ENCODE measurements at places on chromosomes 6 and 20.

DNA sequence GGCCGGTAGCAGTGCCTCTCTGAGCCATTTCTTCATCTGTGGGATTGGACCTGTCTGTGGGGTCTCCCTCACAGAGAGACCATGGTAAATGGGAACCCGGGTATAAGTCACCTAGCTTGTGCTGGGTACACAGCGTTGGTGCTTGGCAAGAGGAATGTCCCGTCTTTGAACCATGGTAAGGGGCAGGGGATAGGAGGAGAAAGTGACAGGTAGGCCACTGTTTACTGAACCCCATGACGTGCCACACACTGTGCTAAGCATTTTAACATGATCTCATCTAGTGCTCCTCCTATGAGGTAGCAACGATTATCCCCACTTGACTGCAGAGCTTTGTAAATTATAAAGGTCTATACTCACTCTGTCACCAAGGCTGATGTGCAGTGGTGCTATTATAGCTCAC lies 600 bp upstream of the TNNC2 start:
- no peak for DNase-seq

- DNase-seq: no peak
Measured at GRCh38 chr6:108157981-108158525, 7.8 kb upstream of the NR2E1 start.

DNA sequence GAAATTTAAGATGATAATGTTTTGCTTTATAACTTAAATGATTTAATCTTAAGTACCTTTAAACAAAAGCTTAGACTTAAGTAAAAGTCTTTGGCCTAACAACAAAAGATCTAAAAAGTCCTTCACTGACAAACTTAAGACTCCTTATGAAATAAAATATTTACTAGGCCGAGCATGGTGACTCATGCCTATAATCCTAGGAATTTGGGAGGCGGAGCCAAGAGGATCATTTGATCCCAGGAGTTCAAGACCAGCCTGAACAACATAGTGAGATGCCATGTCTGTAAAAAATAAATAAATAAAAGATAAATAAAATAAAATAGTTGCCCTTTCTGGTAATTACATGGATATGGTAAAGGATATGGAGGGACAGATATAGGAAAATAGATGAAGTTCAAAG lies 12.4 kb downstream of the KATNA1 start:
- no peak for DNase-seq

- no peak for DNase-seq
Measured at GRCh38 chr6:154112181-154112809, 73.3 kb downstream of the OPRM1 start.

DNA sequence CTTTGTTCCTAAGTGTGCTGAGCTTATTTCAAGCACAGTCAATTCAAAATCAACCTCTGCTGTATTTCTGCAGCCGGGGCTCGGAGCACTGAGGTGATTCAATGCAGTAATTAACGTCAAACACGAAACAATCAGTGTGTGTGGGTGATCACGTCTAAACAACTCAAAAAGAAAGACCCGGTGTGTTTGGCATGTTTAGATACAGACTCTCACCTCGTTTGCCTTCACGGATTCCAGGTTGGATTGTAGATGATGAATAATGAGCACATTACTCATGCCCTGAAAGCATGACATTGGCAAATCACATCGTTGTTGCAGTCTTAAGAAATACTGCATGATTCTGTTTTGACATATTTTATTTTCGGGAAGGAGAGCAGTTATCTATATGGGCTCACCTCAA lies 231.0 kb downstream of the QKI start:
- DNase-seq: no peak

- no peak for DNase-seq
Measured at GRCh38 chr6:99415446-99415845, 9.7 kb downstream of the PNISR start.

DNA sequence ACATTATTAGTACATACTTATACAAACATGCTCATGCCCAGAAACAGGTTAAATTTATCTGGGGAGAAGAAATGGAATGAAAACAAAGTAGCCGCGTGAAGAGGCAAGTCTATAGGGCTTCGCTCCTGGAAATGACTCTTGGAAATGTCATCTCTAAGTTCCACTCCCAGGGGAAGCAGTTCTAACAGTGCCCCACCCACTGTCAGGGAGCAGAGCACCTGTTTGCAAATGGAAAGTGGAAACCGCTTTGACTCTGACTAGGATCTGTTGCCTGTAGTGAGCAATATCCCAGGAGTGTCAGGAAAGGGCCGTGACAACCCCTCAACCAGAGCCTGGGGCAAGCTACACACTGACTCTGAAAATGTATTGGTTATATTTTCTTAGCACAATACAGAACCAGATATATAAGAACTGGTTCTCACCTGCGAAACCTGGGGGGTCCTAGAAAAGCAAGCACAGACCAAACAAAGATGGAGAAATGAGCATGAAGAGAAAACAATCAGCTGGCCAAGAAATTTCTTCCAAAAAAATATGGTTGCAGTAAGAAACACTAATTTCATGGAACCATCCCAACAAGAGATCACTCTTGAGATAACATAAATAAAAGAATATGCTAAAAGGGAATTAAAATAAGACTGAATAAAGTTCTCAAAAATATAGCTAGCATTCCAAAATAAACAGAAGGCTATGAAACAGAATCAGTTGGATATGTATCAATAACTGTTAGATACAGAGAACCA lies 47.5 kb upstream of the CRISP1 start:
- no peak for DNase-seq

DNA sequence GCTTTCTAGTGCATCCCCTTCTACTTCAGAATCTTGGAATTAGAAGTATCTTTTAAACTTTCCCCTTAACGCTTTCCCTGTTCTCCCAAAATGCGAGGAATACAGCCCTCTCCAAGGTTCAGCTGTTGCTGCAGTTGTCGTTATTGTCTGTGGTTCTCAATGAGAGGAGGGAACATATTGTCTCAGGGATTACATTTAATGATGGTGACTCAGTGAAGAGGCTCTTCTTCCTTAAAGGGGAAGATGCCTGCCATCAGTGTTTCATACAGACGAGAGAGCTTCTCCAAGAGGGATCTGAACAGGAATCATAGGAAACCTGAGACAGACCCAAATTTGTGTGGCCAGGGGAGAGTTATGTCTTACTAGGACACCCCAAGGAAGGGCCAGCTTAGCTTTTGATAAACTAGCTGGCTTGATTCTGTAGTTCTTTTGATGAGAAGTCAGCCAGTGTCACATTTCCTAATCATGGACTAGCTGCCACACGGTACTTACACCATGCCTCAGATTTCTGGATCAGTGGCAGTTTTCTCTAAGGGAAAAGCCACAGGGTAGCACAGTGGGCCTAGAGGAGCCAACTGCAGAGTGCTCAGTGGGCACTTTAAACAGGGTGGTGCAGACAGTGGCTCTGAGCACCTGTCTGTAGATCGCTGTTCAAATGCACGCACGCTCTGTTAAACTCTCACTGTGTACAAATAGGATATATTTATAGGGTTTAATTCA lies 59.7 kb upstream of the TMEM181 start:
- DNase-seq: peak; percentile 30

GRCh38 chr6:167761794-167762258 lies 64.9 kb upstream of the AFDN start:
- no peak for DNase-seq

DNA sequence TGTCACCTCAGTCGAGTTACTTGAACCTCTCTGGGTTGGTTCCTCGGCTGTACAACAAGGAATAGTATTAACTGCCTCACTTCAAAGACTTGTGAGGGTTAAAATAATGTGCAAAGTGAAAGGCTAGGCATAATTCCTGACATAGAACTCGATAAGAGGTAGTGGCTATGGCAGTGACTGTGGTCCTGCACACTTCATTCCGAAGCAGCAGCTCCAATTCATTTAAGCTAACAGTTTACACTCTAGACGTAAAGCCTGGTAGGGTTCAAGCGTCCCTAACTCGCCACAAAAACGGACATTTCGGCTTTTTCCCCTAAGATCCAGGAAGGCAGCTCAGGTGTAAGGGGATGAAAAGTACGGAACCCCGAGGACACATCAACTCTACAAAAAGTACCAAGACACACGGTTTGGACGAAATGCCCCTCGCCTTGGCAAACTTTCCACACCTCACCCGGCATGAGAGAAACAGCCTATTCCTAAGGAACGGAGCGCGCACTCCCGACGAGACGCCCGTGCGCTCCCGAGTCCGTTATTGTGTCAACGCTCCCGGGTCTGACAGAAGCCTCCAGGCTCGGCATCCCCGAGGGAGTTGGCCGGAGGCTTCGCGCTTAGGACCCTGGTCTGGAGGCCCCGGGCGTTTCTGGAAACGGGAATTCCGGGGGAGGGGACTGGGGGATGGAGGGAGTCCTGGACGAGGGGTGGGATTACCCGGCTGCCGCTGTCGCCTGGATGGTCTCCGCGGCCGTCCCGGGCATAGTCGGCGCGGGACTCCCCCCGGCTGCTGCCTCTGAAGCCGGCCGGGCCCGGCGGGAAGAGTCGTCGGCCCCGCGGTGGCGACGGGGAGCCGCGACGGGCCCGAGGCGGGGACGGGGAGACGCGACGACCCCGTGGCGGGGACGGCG lies 937 bp downstream of the ZNF318 start:
- peak; percentile 66 for DNase-seq

GRCh38 chr6:140208286-140208685 lies 833.8 kb upstream of the CITED2 start:
- DNase-seq: no peak

- DNase-seq: no peak
Measured at GRCh38 chr6:55825402-55826051, 49.9 kb downstream of the BMP5 start.

DNA sequence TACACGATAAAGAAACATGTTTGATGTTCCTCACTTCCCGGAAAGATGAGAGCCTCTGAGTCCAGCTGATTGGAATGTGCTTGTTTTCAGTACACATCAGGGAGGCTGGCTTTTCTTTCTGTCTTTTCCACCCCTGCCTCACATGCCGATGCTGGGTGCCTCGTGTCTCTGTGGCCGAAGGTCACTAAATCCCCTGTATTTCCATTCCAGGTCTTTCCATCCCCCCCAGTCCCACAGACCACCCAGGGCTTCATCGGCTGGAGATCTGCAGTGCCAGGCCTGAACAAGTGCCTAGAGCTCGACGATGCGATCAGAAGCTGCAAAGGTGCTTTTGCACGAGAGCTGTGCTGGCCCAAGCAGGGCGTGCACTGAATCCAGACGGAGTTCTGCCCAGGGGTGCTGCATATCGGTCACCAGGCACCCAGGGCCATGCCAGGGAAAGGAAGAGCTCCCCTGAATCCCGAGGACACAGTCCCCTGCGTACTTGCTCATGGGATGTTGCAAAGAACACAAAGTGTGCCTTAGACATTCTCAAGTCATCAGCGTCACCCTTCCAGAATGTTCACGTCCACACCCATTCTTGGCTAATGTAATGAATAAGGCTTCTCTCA lies 67.9 kb downstream of the ANKRD60 start:
- no peak for DNase-seq

GRCh38 chr20:25274481-25274880 lies 26.6 kb downstream of the PYGB start:
- DNase-seq: no peak

- DNase-seq: no peak
Measured at GRCh38 chr6:92779746-92780145, 639.6 kb downstream of the EPHA7 start.

DNA sequence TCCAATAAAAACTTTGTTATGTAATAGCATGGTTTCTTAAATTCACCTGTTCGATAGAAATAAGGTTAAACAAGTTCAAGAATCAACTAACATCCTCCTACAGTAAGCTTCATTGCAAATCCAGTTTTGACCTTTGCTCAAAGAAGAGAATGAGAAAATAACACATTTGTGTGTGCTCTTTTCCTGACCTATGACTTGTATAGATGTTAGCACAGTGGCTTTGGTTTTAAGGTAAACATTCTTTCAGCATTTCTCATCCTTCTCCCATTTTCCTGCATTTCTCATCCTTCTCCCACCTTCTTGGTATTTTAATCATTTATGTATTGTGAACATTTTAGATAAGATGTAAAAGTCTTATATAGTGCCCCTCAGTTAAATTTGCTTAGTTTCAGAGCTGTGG lies 73.9 kb downstream of the PLCB1 start:
- DNase-seq: no peak

- no peak for DNase-seq
Measured at GRCh38 chr6:44167567-44167966, 8.9 kb downstream of the CAPN11 start.

DNA sequence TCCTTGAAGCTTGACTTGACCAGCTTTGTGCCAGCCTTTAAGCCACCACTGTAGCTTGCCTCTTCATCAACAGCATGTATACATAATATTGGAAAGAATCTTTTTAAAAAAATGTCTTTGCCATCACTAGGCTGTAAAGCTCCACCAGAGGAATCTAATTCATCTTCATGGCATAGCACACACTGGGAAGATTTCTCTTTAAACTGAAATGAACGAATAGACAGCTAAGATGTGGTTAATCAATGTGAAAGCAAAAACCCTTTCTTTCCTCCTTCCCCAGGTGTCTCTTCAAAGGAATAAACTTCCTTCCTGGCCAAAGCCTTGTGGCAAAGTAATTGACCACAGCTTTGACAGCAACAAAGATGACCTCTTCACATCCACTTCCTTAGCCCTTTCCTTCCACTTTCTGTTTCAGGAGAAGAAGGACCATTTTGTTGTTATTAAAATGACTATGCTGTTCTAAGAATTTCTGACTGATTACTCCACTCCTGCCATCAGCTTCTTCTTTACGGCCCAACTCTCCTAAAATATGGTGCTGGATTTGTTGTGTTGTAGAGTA lies 428.7 kb upstream of the SOX4 start:
- no peak for DNase-seq

- DNase-seq: no peak
Measured at GRCh38 chr20:62120990-62121775, 1.1 kb upstream of the LSM14B start.

DNA sequence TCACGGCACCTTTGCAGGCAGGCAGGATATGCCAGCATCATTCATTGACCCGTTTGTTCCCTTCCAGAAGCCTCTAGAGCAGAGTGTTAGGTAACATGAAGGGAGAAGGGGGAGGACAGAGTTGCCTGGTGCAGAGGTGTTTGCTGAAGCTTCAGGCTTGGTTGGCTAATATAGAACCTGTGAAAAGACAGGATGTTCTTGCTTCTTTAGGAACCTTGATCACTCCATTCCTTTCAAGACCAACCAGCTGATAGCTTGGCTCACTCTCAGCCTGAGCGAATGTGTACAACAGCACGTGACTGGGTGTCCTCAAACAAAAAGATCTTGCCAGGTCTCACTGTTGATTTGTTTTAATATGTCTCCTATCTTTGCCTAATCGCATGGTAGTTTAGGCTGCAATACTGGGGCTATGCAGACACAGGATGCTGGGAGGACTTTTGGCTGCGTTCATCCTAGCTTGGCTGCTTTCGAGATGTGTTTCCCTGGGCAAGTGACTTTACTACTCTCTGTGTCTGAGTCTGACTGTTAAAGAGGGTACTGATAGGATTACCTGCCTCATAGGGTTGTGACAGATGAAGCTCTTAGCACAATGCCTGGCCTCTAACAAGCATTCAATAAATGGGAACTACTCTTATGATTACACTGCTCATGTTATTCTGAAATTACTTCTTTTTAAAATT lies 16.0 kb downstream of the SHLD1 start:
- no peak for DNase-seq

- no peak for DNase-seq
Measured at GRCh38 chr6:44826025-44826676, 438.6 kb downstream of the CDC5L start.

Data from activated CD8-positive, alpha-beta memory T cell treated with anti-CD3 and anti-CD28 coated beads, Interleukin-2, amount 50 U/mL, for 48 hours (primary cell).